ENCODE measurements at places on chromosomes 6 and 20.

DNA sequence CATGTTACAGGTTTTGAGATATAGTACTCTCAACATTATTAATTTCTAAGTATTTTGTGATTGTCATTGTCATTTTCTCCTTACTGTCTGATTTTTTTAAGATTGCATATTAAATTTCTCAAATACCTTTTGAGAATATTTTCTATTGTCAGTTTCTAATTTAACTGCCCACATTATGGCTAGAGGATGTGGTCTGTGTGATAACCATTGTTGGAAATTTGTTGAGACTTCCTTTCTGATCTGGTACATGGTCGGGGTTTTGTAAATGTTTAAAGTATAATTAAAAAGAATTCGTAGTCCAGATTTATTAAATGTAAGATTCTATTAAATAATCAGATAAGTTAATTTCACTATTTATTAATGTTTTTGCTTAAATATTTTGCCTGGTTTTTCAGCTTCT lies 60.1 kb downstream of the SLX4IP start:
- no peak for DNase-seq

DNA sequence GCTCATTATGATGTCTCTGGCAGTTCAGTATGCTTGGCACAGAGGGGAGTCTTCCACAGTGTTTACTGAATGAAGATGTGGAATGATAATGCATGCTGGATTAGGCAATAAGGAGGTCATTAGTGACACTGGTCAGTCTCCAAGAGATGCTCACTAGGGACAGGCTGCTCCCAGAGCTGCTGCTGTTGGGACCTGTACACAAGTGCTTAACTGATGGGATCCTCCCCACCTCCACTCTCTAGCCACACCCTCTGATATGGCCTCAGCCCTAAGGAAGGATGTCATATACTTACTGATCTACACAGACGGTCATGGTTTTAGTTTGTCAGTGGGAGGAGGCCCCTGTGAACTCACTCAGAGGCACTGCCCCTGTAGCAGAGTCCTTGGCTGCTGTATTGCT lies 73.4 kb downstream of the MYB start:
- DNase-seq: no peak

GRCh38 chr6:92174398-92175073 lies 1244.8 kb downstream of the EPHA7 start:
- no peak for DNase-seq

DNA sequence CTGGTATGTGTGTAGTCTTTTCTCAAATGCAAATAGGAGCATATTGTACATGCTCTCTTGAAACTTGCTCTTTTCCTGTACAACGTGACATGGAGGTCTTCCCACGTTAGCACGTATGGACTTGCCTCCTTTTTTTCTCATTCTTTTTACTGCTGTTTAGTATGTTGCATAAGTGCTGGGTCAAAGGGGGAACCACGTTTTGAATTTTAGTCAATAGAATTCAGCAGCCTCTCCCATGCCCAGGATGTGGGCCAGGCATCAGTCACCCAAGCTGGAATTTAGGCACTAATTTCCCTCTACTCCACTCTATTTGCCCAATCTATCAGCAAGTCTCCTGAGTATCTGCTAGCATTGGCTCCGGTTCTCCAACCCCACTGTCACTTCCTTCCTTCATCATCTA lies 41.5 kb upstream of the RNF24 start:
- no peak for DNase-seq

DNA sequence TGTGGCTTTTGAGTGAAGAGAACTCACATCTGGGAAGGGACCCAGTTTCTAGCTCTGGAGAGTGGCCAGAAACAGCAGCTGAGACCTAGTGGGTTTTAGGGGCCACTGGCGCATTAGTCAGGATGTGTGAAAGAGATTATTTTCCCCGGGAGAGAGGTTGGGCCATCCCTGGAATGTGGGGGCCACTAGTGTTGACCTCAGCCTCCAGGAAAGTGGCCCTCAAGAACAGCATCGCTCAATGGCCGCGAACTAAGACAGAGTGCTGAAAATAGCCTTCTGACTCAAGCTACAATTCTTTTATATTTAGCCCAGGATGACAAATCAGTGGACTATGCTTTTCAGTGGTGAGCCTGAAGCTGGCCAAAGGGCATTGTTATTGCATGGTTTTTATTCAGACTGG lies 210.4 kb upstream of the RNF24 start:
- no peak for DNase-seq

- no peak for DNase-seq
Measured at GRCh38 chr20:45449528-45449927, 20.0 kb upstream of the WFDC2 start.

- no peak for DNase-seq
Measured at GRCh38 chr20:60984666-60985065, 267.4 kb upstream of the CDH4 start.

- DNase-seq: no peak
Measured at GRCh38 chr20:59221049-59221706, 57.6 kb downstream of the ZNF831 start.

DNA sequence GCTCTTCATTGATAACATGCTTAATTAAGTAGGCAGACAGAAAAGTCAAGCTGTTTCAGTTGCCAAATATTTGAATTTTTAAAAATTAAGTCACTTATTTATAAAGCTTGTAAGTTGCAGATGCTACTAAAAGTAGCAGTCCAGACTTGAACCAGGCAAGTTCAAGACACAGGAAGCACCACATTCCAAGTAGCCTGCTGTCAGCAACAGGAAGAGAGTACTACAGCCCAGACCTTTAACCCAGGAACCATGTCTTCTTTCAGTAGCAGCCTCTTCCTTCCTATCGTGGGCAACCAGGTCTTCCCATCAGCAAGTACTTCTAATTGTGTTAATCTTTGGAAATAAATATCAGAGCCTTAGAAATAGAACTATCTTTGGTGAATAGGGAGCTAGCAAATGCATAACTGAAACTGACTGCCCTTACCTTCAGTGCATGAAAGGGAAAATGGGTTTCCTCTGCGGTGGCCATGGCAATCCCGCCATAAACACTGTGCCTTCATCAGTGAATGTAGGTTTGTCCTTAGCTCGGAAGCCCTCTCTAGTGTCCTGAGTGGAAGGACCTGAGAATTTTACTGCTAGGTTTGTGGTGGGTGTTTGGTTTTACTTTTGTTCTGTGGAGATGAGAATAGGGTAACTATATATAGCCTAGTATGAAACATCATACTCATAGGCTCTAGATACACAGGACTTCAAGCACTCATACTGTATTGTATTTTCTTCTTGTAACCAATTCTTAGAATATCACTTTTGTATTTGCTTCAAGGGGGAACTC lies 95.6 kb downstream of the SYCP2 start:
- no peak for DNase-seq

GRCh38 chr20:20331817-20332216 lies 36.1 kb upstream of the INSM1 start:
- no peak for DNase-seq

DNA sequence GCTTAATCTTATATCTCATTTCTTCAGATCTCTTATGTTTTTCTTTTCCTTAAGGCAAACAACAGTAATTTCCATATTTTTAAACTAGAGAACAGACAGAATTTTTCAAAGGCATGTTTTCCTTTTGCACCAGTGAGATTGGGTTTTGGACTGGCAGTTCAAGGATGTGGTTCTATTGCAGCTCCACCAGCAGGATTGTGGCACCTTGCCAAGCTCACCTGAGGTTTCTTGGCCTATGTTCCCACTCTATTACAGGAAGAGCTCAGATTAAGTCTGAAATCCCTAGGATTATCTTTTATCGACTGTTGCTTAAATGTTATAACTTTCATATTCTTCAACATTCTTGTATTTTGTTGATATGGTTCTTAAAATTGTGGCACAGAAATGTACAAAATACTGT lies 218.9 kb downstream of the PLCB4 start:
- no peak for DNase-seq

GRCh38 chr6:139398658-139399057 lies 24.2 kb upstream of the CITED2 start:
- DNase-seq: no peak

DNA sequence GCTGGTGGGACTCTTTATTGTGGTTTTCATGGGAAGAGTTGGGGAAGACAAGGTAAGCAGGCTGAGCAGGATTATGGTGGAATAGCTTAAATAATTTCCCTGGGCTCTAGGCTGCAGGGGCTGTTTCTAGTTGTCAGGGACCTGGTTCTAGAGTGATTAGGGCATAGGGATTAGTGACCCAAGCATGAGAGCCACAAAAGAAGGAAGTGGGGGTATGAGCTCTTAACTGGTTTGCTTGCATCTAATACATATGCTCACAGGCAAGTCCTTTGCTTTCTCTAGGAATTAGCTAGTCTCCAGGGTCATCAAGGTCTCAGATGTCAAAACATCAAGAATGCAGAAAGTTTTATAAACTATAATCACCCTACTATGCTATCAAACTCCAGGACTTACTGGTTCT lies 67.5 kb upstream of the NRN1 start:
- no peak for DNase-seq

GRCh38 chr6:72776456-72776855 lies 154.6 kb downstream of the KCNQ5 start:
- DNase-seq: no peak

DNA sequence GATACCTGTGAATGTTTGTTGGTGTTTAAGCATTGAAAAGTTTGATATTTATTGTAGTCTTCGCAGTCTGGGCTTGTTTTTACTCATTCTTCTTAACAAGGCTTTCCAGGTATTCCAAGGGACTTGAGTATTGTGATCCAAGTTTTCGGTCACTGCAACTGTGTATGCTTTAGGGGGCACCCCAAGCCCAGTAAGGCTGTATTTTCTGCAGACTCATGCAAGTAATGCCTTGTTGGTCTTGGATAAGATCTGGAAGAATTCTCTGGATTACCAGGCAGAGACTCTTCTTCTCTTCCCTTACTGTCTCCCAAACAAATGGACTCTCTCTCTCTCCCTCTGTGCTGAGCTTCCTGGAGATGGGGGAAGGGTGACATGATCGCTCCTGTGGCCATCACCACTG lies 82.1 kb downstream of the RFPL4B start:
- no peak for DNase-seq

DNA sequence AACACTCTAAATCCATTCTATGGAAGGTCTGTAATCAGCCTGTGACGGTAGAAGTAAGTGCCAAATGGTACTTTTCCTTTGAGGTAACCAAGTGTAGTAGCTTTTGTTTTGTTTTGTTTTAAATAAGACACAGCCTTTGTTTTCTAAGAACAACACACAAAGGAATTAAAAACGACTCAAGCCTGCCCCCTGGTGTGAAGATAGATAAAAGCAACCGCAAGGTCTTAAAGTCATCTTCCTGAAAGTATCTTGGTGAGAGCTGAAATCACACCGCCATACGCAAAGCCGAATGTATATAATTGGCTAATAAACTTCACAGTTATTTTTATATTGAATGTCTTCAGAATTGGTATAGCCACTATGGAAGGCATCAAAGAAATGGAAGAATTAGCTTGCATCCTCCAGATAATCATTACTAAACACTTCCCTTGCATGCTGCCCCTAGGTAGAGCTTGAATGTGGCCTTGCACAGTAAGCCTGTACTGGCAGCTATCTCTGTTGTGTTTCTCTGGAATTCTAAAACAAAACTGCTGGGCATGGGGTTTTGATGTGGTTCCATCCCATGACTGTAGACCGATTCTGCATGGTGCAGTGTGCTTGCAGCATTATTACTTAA lies 95.6 kb downstream of the LAMP5 start:
- DNase-seq: no peak

- DNase-seq: no peak
Measured at GRCh38 chr6:8941577-8941976, 506.2 kb upstream of the SLC35B3 start.

- DNase-seq: no peak
Measured at GRCh38 chr6:37047346-37047688, 41.9 kb downstream of the FGD2 start.

- DNase-seq: no peak
Measured at GRCh38 chr6:168130697-168131371, 51.8 kb upstream of the FRMD1 start.

GRCh38 chr6:16450821-16451220 lies 212.4 kb downstream of the GMPR start:
- DNase-seq: no peak

GRCh38 chr20:23125625-23126191 lies 39.6 kb upstream of the CD93 start:
- DNase-seq: no peak

DNA sequence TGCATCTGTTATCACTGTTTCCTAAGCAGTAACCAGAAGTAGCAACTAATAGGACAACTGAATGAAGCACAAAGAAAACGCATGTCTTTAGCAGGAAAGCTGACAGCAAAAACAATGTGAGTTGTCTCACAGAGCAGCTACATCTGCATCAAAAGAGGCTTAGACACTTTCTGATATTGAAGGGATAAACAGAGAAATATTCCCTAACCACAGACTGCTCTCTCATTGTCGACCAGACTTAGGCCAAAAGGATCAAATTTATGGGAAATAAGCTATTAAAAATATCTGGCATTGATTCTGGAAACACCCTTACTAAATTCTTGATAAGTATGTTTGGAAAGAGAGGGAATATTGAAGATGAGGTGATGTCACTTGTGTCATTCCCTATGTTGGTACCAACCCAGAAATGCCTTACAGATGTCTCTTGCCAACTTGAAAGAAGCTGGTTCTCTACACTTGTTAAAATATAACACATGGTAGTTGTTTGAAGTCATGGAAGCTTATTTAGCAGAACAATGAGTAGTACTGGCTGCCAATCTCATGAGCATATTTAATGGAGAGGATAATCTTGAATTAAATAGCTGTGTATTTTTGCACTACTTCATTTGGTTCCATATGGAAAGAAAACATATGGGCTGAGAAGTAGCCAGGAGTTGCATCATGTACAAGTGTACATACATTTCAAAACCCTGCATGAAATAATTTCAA lies 929.3 kb upstream of the MAN1A1 start:
- no peak for DNase-seq

DNA sequence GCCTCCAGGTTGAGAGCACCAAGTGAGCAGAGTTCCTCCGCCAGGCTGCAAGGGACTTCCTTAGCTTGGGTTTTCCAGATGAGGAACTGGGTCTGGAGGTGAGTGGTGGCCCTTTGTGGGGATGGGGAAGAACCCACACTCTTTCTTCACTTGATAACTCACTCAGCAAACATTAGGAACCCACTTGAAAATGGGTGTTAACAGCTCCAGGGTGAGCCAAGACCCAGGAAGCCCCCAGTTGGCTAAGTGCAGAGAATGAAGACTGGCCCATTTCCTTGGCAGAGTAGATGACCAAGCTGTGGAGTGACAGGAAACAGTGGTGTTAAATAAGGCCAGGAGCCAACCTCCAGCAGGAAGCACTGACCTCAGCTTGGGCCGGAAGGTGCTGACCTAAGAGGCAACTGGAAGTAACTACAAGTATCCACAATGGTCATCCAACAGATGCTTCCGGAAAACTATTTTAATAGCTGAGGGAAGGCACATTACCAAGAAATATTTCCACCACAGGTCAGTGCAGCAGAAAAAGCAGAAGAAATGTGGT lies 22.7 kb downstream of the MRPL14 start:
- no peak for DNase-seq

DNA sequence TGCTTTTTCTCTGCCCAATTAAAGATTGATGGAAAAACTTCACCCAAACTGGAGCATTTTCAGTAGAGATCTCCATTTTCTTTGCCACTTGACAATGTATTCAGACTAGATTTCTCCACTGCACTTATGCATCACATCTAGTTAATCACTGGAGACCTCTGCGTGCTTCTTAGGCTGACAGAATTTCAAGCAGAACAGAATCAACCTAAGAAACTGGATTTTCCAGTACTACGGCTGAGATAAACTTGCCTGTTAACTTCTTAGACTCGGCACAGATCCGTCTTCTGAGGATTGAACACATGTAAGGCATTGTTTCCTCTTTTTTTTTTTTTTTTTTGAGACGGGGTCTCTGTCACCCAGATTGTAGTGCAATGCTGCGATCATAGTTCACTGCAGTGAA lies 139.2 kb downstream of the LRRC1 start:
- no peak for DNase-seq

- no peak for DNase-seq
Measured at GRCh38 chr6:2404211-2404929, 159.0 kb upstream of the GMDS start.
